OCI-M1 (cell line): ENCODE measurements at places on chromosomes 5 and 9.

DNA sequence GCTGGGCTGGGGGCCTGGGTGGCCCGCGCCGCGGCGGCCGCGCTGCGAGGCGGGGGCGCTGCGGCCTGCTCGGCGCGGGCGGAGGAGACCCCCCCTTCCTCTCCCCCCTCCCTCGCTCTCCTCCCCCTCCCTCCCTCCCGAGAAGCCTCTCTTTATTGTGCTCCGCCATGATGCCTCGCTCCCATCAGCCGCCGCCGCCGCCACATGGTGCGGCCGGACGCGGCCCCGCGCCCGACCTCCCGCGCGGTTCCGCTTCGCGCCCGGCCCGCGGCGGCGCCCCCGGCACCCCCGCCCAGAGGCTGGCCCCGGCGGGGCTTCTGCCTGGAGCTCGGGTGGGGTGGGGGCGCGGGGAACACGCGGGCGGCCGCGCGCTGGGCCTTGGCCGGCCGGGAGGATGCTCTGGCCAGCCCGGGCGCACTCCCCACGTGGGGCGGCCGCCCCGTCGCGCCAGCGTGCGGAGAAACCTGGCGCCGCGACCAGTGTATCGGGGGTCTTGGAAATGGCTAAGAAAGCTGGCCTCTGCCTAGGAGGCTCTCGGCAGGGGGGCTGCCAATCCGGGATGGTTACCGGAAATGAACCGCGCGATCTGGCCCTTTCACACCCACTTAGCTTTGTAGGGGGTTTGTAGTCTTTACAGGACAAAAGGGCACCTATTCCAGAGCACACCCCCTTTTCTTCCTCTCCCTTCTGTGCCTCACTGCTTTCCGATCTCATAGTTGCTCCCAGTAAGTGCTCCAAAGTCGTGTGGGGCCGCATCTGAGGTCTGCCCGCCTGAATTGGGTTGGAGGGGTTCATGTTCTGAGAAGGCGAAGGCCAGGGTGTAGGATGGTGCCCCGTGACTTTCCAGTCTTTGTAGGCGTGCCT lies 1.0 kb downstream of the SET start:
- peak; percentile 44 for DNase-seq

- DNase-seq: no peak
Measured at GRCh38 chr9:19527663-19528062, 118.9 kb downstream of the ACER2 start.

DNA sequence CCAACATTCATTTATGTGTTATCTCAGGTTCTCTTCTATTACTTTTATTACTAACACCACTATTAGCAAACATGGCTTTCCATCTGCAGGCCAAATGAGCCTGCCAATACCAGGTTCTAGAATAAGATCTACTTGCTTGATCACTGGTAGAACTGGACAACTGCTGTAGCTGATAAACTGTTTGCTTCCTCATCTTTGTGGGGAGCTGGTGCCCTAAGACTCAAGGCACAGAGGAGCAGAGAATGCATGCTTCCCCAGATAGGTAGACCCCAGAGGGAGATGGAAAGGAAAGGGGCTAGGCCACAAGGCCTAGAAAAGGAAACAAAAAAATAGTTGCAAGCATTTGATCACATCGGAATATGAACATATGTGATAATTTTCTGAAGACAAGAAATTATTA lies 30.7 kb upstream of the AUH start:
- peak; percentile 62 for DNase-seq

GRCh38 chr9:89427621-89428221 lies 70.2 kb downstream of the SEMA4D start:
- no peak for DNase-seq

DNA sequence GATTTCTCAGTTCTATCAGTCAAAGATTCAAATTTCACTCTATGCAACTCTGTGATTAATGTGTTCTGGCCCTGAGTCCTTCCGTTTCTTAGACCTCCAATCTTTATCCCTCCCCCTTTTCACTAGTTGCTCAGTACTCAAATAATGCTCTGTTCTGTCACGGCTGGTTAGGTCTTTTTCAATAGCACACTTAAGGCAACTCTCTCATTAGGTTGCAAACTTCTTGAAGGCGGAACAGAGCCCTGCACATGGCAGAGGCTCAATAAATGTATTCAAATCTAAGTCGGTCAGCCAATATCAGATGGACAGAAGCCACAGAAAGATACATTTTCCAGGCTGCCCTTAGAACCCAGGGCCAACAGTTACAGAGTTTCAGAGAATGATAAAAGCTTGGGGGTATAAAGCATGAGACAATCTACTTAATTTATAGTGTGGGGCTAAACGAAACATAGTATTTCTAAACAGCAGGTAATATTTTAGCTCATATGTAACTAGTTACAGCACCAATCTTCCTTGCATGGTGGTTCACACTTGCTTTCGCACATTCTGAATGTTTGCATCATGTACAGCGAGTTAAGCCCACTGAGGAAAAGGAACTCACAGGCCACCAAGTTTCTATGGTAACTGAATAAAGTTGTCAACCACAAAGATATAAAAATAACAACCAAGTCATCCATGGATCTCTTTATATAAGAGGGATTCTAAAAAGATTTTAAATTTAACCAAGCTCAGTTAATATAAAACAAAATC lies 67.1 kb upstream of the GOLPH3 start:
- no peak for DNase-seq

DNA sequence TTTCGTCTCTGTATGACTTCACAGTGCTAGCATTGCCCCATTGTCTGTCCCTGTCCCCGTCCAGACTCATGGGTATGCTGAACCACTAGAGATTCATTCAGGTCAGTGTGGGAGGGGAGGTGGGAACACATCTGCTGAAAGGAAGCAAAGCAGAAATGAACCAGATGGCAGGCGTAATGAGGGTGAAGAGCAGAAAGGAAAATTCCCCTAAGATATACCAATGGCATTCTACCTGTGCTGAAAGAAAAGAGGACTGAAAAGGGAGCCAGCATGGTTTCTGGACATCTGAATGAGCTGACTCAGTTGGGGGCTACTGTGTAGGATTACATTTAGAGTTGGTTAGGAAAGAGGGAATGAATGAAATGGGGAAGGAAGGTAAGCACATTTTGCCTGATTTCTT lies 678.7 kb downstream of the MAT2B start:
- DNase-seq: no peak

GRCh38 chr9:134057751-134058701 lies 9.8 kb downstream of the BRD3 start:
- DNase-seq: no peak

DNA sequence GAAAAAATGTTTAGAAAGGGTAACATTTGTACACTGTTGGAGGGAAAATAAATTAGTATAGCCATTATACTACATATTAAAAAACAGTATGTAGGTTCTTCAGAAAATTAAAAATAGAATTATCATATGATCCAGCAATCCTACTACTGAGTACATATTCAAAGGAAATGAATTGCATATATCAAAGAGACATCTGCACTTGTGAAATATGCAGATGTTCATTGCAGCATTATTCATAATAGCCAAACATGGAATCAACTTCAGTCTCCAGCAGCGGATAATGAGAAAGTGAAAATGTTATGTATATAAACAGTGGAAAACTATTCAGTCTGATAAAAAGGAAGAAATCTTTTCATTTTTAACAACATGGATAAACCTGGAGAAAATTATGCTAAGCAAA lies 695.5 kb downstream of the SLCO4C1 start:
- no peak for DNase-seq

GRCh38 chr5:29469581-29469980 lies 1723.9 kb upstream of the CDH6 start:
- no peak for DNase-seq

GRCh38 chr9:137110147-137110910 lies 4.2 kb downstream of the DPP7 start:
- no peak for DNase-seq

DNA sequence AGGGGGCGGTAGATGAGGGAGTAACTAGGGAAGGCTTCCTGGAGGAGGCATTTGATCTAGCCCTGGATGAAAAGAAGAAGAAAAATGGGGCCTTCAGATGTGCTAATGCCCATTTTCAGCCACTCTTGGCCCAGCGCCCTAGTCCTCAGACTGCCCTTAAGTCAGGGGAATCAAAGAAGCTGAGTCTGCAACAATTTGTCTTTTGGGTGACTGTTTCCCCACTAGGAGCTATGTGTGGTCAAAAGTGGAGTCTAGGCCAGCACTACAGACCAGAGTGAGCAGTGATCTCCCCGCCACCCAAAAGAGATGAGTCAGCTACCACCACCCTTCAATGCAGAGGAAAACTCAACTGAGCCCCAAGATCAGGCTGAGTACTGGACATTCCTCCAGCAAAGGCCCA lies 542.1 kb downstream of the BNC2 start:
- no peak for DNase-seq

GRCh38 chr5:32613050-32613672 lies 27.8 kb downstream of the SUB1 start:
- peak; percentile 94 for DNase-seq

DNA sequence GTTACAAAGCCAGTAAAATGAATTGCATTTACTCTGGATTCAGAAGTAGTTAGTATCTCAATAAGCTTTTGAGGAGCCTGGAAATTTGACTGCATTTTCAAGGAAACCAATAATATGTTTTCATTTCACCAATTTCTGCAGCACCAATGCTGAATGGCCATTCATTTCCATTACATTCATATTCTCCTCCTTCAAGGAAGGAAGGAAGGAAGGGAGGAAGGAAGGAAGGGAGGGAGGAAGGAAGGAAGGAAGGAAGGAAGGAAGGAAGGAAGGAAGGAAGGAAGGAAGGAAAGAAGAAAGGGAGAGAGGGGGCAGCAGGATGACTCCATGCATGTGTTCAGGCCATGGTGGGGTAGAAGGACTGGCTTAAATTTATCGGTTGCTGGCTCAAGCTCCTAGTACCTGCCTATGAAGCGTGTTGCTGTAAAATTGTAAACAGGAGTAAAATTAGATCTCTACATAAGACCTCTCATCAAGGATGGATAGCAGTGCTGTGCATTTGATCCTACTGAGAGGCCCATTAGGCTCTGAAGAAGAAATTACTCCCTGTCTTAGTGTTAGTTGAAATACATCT lies 498.8 kb upstream of the TNC start:
- DNase-seq: no peak

DNA sequence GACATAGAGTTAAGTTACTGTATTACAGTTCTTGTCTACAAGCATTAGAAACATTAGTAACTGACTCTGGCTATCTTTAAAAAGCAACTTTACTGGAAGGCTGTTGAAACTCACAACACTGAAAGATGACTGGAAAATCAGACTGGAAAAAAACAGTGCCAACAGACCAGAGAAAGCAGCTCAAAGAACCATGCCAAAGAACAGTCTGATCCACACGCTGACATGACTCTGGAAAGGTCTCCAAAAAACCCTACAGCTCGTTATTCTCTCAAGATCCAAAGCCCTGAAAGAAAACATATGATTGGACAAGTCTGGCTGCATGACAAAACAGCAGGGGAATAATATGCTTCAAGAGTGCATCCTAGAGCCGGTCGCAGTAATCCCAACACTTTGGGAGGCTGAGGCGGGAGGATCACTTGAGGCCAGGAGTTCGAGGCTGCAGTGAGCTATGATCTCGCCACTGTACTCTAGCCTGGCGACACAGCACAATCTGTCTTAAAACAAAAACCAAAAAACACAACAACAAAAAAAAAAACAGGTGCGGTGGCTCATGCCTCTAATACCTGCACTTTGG lies 5.6 kb downstream of the GOLPH3 start:
- no peak for DNase-seq

GRCh38 chr5:130337179-130337888 lies 433.1 kb downstream of the CHSY3 start:
- no peak for DNase-seq

GRCh38 chr5:93599399-93600120 lies 16.5 kb downstream of the NR2F1 start:
- DNase-seq: no peak

DNA sequence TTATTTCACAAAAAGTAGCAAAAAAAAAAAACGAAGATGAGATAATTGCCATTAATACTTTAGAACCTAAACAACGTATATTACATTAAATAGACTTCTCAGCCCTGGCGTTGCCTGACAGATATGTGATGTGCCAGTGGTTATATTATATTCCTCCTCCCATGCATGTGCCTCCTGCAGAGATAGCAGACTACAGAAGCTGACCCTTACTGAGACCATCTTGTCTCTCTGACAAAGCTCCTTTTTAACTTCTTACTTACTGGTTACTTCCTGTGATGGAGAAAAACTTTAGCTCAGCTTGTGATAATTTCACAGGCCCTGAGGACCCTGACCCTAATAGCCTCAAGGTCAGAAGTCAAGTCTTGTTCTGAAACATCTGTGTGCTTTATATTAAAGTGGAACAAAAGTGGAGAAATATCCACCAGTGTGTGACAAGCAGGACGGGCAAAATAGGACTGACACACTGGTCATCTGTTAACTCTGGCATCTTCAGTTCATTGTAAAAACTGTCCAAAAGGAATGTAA lies 80.6 kb upstream of the POU5F2 start:
- no peak for DNase-seq

- DNase-seq: no peak
Measured at GRCh38 chr5:35879096-35879495, 22.4 kb downstream of the IL7R start.

- DNase-seq: peak; percentile 21
Measured at GRCh38 chr9:125663127-125663526, 43.9 kb downstream of the MAPKAP1 start.

GRCh38 chr9:82539146-82539545 lies 523.8 kb downstream of the RASEF start:
- no peak for DNase-seq

DNA sequence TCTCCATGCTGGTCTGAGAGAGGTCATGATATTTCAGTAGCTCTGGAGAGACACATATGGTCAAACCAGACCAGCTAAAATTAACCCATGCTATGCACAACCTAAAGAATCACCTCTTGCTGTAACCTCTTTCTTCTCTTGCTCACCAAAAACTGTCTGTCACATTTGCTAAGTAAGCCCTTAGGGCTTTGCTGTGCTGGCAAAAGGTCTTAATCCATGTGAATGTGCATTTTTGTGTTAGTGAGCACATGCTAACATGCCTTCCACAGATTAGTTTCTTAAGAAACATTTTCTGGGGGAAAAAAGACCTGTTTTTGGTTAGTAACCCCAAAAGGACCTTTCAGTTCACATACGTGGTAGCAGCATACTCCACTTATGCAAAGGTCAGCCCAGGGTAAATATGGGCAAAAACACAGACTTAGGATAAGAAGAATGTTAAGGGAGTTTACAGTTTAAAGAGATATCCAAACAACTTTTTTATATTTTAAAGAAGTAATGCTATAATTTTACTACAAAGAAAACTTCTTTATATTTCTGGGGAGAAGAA lies 124.2 kb upstream of the CCDC152 start:
- DNase-seq: no peak
